ENCODE measurements at places on chromosomes 12 and 14.
A peak's percentile ranks its signal among the peaks of the same experiment; 100 is the strongest.

GRCh38 chr12:29346769-29347421, 34.1 kb downstream of the ERGIC2 start:
- DNase-seq, result no peak

DNA sequence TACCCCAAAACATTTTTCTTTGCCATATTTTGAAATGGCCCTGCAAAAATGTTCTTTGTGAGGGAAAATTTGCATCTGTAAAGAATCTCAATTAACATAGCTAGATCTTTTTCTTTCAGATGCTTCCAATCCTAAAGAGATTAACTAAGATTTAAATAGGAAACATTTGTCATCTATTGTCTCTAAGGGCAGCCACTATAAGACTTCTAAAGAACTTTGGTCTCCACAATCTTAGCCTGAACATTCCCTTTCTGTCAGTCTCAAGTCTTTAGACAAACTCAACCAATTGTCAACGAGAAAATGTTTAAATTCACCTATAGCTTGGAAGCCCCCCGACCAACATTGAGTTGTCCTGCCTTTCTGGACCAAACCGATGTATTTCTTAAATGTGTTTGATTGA, 71.1 kb upstream of the RASSF8 start:
- DNase-seq, result no peak

GRCh38 chr14:52706286-52706685, 714 bp upstream of the PSMC6 start:
- DNase-seq, result no peak

GRCh38 chr14:69441948-69442347, 42.6 kb upstream of the PLEKHD1 start:
- DNase-seq, result no peak

DNA sequence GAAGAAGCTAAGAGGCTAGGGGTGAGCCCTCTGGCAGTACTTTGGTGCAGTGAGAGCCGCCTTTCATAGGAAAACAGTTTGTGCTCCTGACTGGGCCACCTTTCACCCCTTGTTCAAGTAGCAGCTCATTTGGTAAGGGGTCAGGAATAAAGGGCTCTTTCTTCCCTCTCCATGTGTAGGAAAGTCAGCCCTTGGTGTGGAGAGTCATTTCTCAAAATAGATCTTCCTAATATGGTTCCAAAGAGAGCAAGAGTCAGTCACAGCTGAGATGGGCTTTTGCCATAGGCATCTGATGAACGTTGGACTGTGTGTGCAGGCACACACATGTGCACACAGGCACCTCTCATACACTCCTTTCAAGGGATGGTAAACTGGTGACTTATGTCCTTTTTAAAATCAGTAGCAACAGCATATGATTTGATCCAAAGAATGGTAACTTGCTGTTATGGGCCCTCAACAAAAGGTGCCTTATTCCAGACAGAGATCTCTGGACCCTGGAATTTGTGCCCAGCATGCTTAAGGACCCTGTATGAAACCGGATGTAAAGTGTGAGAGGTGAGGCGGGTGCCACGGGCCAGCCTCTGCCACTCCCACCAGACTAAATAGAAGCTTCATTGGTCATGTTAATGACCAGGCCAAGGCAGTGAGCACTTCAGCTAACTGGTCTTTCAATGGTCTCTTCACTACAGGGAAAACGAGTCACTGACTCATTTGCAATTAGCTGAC, 16.7 kb upstream of the RIC8B start:
- DNase-seq, result peak; percentile 43

- no peak for DNase-seq
Measured at GRCh38 chr12:122100568-122100967, 22.0 kb downstream of the MLXIP start.

- DNase-seq, result no peak
Measured at GRCh38 chr12:123532019-123532418, 1.5 kb downstream of the RILPL1 start.

GRCh38 chr12:7193674-7194073, 4.2 kb downstream of the PEX5 start:
- no peak for DNase-seq

DNA sequence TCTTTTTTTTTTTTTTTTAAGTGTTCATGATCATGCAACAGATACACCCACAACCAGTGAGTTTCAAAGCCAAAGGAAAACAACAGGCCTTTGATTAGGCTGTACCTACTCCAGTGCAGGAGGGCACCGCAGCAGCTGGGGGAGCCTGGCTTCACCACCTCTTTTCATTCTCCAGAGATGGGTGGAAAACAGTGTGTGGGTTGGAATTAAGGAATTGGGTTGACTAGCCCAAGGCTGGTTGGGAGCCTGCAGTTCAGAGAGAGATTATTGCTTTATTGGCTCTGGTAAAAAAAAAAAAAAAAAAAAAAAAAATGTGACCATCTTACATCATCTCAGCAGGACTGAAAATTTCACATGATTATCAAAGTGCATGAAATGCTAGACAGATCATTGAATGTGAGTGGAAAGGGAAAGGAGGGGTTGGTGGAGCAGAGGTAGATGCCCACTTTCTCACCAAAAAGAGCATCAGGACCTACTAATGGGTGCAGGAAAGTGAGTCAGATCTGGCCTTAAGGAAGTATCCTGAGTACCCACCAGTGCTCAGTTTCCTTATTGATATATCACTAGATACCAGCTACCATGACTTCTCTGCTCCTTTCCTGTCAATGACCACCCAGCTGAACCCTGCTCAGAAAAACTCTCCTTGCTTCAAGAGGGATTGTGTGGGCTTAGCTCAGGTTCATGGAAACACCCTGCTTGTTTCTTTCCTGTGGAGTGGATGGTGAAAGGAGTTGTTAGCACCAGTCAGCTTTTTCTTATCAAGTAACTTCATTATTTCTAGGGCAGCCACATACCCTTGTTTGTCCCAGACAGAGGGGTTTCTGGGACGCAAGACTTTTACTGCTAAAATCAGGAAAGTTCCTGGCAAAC, 54.8 kb upstream of the DYRK2 start:
- no peak for DNase-seq

Measured in skin of body (tissue), 3 donors.